ENCODE measurements at places on chromosomes 7 and 10. TPM values are rescaled to one million over a fixed set of nuclear protein-coding genes. Genes with fewer than 3 reads are reported as not detected.

The ANKIB1 gene
- 17.2 TPM for total RNA-seq

The PIK3CG gene
- total RNA-seq: not detected

DNA sequence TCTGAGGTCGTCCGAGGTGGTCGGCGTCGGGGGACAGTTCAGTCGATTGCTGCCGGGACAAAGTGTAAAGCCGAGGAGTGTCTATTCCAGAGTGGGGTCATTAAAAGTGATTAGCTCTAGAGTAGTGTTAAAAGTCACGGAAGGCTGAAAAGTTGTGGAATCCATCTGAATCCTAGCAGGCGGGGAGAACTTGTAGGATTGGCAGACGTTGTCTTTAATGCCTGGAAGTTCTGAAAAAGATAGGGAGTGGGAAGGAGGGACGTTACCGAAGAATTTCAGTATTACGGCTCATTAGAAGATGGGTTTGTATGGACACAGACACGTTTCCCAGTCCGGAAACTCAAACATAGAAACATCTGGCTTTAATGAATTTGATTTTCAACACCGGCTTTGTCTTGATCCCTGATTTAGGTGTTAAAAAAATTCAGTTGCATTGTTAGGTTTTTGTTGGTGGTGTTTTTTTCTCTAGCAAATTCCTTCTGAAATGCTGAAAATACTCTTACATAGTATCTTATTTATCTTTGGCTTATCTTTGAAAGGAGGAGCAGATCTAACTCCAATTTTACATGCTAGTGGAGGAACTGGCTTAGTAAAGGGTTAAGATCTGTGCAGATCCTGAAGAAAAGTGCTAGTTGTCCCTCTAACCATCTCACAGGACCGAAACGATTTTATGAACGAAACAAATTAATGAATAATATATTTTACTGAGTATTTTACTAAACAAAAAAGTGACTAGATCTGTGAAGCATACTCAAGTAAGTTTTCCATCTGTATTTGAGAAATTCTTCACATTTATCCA, 900 bp downstream of the MKLN1 start:
- no peak for DNase-seq

DNA sequence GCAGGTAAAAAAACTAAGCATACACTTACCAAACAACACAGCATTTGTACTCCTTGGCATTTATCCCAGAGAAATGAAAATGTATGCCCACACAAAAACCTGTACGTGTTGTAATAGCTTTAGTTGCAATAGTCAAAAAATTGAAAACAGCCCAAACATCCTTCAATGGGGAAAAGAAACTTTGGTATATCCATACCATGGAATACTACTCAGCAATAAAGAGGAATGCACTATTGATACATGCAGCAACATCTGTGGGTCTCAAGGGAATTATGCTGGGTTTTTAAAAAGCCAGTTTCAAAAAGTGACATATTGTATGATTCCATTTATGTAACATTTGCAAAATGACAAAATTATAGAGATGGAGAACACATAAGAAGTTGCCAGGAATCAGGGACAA, 35.4 kb downstream of the DPCD start:
- DNase-seq: no peak

GRCh38 chr10:62652114-62652513, 152.4 kb upstream of the ADO start:
- no peak for DNase-seq

- no peak for DNase-seq
These were observed 19.0 kb upstream of the TMEM26 start for GRCh38 chr10:61472090-61472674.

DNA sequence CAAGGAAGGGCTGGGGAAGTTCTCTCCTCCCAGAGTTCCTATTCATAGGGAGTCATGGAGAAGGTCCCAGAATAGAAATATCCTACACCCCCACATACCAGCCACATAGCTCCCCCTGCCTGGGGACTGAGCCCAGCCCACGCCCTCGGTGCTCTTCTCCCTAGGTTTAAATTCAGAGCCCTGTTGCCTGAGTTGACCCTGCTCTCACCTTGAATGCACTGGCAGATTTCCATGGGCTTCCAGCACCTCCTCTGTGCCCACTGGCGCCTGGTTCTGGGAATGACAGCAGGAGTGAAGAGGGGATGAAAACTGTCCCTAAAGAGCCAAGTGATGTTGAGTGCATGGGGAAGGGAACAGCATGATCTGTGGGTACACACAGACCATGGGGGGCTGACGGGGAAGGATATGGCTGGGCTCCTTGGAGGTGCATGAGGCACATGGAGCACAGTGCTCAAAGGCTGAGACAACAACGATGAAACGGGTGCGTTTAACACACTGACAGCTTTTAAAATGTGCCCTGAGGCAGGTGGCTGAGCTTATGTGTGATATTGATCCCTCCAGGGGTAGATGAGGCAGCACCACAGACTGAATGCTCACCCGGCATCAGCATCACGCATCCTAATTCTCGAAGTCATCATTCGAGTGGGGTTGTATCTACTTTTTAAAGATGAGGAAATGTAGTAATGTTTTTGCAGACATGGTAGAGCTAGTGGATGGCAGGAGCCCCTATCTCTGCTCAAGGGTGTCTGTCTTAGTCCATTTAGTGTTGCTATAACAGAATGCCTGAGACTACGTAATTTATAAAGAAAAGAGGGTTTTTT, 53.7 kb upstream of the IGFBP3 start:
- DNase-seq: no peak
